ENCODE measurements at places on chromosomes 6 and 20.

GRCh38 chr6:84639396-84639795 is 125.0 kb downstream of the TBX18 start:
- no peak for DNase-seq

DNA sequence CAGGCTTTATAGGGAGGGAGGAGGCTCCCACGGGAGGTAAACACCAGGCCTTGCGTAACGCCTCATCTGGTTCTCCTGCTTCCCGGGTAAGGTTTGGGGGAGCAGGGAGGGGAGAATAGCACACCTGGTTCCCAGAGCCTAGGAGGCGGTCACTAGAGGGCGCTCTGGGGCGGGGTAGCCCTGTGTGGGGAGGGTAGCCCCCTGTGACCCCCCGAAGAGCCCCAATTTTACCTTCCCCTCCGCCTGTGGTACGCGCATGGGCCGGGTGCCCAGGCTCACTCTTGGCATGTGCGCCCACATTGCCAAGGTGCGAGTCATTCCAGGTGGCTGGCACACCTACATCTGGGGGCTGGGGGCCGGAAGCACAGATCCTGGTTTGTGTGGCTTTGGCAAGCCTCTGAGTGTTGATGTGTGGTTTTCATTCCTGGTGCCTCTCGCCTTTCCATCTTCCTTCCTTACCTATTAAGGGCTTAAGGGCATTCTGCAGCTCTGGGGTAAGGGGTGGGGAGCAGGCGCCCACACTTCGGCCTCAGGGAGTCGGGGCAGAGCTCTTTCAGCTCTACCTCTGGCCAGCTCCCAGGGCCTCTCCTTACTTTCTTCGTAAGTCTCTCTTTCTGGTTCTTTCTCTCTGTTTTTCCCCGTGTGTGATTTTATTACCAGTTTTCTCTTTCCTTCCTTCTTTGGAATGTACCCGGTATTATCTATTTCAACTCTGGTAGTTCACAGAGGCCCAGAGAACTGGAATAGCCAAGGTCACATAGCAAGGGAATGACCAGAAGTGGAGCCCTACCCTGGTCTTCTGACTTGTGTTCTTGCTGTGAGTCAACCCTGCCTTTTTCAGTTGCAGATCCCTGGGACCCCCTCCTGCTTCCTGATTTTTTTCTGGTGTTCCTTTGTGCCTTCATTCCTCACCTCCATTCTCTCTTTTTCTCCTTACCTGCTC is 492 bp upstream of the RNF39 start:
- peak; percentile 66 for DNase-seq

GRCh38 chr20:23027721-23028120 is 7.4 kb upstream of the SSTR4 start:
- DNase-seq: no peak

DNA sequence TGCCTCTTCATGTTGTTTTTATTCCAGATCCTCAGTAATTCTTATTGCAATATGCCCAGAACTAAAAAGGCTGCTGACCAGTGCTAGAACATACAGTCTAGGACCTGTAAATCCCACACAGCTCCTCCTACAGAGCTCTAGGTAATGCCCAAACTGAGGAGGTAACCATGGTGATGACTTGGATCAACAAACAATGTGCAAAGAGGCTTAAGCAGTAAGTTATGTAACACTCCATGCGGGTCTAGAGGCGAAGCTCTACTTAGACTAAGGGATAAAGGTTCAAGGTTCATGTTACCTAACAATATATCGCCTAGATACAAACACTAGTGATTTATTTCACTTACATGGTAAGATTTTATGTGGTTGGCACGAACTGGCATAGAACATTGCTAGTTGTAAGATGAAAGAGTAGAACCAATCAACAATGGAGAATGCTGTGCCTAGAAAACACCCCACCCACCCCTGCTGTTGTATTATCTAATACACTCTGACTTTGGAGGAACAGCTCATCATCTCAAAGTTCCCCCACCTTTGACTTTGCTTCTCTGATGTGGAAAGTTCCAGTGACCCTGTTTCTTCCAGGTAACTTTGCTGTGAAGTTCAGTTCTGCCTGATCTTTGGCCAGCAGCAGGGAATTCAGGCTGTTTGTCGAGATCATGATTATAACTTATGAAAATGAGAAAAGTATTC is 242.4 kb downstream of the ALDH8A1 start:
- peak; percentile 30 for DNase-seq

DNA sequence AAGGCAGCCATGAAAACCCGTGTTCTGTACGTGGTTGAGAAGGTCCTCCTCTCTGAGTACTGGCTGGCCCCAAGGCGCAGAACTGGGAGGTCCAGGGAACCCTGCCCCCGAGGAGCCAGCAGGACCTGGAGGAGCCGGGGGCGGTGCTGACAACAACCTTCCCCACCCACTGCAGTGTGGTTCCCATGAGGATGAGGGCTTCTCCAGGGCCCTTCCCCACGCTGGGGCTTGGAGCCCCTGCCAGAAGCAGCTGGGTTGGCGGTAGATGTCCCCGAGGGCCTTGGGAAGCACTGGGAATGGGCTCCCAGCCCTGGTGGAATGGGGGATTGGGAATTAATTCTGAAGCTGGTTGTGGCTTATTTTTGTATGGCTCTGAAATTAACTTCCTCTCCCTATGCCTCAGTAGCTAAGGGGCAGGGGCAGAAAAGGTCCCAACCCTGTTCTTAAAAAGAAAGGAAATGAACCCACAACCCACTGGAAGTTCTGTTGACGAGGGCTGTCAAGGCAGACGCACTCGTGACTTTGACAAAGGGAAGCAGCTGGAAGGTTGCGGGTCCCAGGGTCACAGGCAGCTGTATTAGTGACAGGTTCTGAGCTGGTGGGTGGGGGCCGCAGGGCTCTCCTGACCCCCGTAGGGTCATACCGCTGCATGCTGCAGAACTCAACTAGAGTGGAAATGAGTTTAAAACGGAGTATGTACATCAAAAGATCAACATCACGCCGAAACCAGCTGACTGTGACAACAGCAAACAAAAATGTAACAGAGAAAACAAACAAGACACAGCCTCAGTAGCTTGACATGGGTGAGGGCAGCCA is 13.9 kb upstream of the HELZ2 start:
- peak; percentile 20 for DNase-seq

- no peak for DNase-seq
Observed at GRCh38 chr6:61977947-61978346, 308.1 kb downstream of the KHDRBS2 start.

GRCh38 chr6:227812-228338 is 64.4 kb upstream of the DUSP22 start:
- DNase-seq: no peak

Measured in mucosa of descending colon (tissue), 3 donors.